ENCODE measurements at places on chromosomes 1 and 21.

- no peaks in the 10 kb centered on the region for H3K36me3 ChIP-seq
- peaks cover 10% of the 10 kb centered on the region for H3K27me3 ChIP-seq
- H3K4me3 ChIP-seq, result no peak overlapping the region
Measured at GRCh38 chr21:31161157-31161556, 122.9 kb upstream of the KRTAP19-8 start.

DNA sequence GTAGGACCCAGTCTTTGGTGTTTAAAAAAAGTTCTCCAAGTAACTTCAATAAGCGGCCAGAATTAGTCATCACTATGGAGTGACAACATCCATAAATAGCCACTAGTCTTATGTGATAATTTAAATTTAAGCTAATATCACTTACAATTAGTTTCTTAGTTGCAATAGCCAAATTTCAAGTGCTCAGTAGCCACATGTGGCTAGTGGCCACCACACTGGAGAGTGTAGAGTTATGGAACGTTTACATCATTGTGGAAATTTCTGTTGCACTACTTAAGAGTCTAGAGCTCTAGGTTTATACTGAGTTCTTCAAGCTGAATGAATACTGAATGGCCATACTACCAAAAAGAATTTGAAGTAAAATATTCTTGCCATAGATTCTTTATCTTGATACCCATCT lies 121.1 kb downstream of the RUNX1 start:
- H3K36me3 ChIP-seq, result no peaks in the 10 kb centered on the region
- H3K27me3 ChIP-seq, result peaks cover 4% of the 10 kb centered on the region
- H3K4me1 ChIP-seq, result peaks cover 37% of the 10 kb centered on the region
- no peak overlapping the region for H3K27ac ChIP-seq
- no peak overlapping the region for H3K4me3 ChIP-seq
- no peak for DNase-seq

GRCh38 chr1:39524171-39524570 lies 32.7 kb downstream of the BMP8A start:
- no peak overlapping the region for H3K27ac ChIP-seq
- H3K4me3 ChIP-seq, result no peak overlapping the region
- H3K36me3 ChIP-seq, result no peaks in the 10 kb centered on the region
- H3K4me1 ChIP-seq, result no peaks in the 10 kb centered on the region
- no peak for DNase-seq

DNA sequence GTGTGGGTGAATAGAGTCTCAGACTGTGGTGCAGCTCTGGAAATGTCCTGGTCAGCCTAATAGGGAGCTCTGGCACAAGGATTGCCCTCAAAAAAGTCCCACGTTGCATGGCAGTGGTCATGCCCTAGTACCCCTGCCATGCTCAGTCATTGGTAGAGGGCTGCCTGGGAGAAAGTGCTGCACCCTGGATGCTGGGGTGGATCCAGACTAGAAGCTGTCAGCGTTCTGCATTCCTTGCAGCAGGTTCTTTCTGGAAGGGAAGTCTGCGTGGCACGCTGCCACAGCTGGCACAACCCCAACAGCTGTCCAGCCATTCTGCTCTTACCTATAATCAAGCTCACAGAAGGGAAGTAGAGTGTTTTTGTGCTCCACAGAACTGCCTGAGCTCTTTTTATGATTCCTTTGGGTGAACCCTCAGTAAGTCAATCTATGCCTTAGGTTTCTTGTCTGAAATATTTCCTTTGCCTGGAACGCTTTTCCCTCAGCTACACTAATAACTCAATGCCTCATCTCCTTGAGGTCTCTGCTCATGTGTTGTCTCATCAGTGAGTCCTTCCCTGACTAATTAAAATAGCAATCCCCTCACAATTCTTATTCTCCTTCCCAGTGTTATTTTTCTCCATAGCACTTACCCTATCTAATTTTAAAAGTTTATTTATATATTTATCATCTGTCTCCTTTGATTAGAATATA lies 61.5 kb upstream of the JAK1 start:
- H3K4me1 ChIP-seq, result peaks cover 38% of the 10 kb centered on the region
- peak; percentile 47 for DNase-seq
- no peaks in the 10 kb centered on the region for H3K27me3 ChIP-seq
- H3K27ac ChIP-seq, result no peak overlapping the region
- H3K4me3 ChIP-seq, result no peak overlapping the region

DNA sequence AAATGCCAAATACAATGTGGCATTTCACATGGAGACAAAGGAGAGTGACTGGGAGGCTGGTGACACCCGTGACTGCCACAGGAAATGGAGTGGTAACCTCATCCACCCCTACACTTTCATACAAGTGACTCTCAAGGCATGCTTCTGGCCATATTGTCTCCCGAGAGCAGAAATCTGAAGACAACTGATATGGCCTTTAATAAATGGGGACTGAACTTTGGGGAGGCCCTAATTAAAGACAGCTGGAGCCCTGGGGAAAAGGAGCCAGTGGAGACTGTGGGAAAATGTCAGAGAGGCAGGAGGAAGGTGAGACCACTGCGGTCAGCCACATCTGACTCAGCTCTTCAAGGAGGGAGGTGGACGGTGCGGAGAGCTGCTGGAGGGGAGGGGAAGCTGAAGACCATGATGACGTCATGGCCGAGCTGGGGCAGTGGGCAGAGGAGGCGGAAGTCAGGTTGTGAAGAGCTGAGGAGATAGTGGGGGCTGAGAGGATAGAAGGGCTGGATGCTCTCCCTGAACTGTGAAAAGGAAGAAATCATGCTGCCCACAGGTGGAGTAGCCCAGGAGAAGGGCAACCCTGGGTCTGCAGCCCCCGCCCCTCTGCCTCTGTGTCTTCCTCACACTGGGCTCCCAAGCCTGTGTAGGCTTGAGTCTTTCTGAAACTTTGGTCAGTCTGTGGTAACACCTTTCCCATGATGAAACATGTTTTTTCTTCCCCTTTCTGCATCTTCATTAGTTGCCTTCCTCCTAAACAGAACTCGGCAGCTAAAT lies 14.0 kb upstream of the NCF2 start:
- H3K27me3 ChIP-seq, result no peaks in the 10 kb centered on the region
- no peak for DNase-seq
- no peak overlapping the region for H3K4me3 ChIP-seq

DNA sequence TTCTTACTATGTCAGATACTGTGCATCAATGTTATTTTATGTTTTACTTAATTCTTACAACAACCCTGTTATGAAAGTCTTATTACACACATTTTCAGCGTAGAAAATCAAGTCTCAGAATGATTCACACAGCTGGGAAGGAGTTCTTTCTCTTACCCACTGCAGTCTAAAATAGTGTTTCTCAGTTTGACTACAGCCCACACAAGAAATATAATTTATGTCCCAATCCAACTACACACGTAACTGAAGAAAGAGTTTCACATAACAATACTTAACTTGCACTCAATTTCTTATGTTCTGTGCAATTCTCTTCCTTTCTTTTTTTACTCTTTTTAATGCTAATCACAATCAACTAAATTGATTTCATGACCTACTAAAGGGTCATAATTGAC lies 252.8 kb upstream of the ADGRL2 start:
- no peaks in the 10 kb centered on the region for H3K36me3 ChIP-seq
- peaks cover 8% of the 10 kb centered on the region for H3K4me1 ChIP-seq
- no peak for DNase-seq
- no peak overlapping the region for H3K4me3 ChIP-seq
- H3K27ac ChIP-seq, result no peak overlapping the region
- H3K27me3 ChIP-seq, result no peaks in the 10 kb centered on the region

GRCh38 chr21:20283836-20284235 lies 714.4 kb upstream of the NCAM2 start:
- H3K4me1 ChIP-seq, result no peaks in the 10 kb centered on the region
- DNase-seq, result no peak
- H3K36me3 ChIP-seq, result no peaks in the 10 kb centered on the region
- H3K27ac ChIP-seq, result no peak overlapping the region
- no peaks in the 10 kb centered on the region for H3K27me3 ChIP-seq

DNA sequence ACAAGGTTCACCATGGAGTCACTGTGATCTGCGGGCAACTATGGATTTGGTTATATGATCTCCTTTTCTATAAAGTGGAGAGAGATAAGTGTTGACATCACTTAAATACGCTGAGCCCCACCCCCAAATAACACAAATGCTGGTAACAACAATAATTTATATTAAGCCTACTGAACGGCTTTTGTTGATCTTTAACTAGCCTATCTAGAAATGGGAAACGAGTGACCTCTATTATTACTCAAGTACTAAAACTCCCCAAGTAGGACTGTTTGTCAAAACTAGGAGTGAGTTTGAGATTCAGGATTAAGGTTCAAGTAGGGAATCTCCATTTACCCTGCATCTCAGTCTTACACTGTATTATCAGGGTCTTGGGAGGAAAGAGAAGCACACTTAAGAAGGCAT lies 52.2 kb downstream of the MAP3K7CL start:
- no peak overlapping the region for H3K4me3 ChIP-seq
- DNase-seq, result no peak
- no peaks in the 10 kb centered on the region for H3K36me3 ChIP-seq
- no peaks in the 10 kb centered on the region for H3K27me3 ChIP-seq
- peak overlapping the region; percentile 82 for H3K27ac ChIP-seq

DNA sequence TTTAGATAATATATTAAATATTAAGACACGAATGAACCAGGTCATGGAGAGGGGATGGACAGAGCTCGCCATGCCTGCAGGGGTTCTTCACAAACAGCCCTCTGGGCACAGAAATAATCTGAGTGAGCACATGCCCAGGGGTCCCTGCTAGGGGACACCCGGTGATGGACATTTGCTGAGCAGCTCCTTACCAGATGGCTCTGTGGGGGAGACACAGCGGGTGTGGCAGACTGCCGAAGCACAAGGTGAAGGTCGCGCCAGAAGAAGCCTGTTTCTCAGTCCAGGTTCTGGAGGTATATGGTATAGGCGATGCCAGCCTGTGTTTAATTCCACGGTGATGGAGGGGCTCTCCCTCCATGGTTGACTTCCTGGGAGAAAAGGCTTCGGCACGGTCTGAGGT lies 9.6 kb downstream of the TRABD2B start:
- H3K36me3 ChIP-seq, result no peaks in the 10 kb centered on the region
- H3K4me3 ChIP-seq, result no peak overlapping the region
- peaks cover 28% of the 10 kb centered on the region for H3K4me1 ChIP-seq
- H3K27ac ChIP-seq, result peak overlapping the region; percentile 72
- no peak for DNase-seq
- no peaks in the 10 kb centered on the region for H3K27me3 ChIP-seq

- no peaks in the 10 kb centered on the region for H3K36me3 ChIP-seq
- H3K27ac ChIP-seq, result peak overlapping the region; percentile 95
- peak overlapping the region; percentile 84 for H3K4me3 ChIP-seq
- H3K27me3 ChIP-seq, result no peaks in the 10 kb centered on the region
Measured at GRCh38 chr1:218349348-218350034, 4.4 kb downstream of the TGFB2 start.

DNA sequence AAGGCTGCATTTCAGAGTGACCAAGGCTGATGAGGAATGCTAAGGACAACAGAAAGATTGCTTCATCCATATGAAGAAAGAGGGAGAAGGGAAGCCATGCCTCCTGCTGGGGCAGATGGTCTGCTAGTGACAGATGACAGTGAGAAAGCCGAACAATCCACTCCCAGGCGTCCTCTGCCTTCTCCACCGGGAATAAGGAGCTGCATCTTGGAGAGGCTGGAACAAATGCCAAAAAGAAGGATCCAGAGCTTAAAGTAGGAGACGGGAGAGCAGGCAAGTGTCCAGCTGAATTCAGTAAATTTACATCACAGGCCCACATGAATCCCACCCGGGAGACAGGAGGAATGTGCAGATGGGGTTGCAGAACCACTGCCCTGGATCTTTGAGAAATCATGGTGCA lies 33.4 kb downstream of the DDX20 start:
- no peaks in the 10 kb centered on the region for H3K36me3 ChIP-seq
- peaks cover 16% of the 10 kb centered on the region for H3K4me1 ChIP-seq
- H3K4me3 ChIP-seq, result no peak overlapping the region
- no peaks in the 10 kb centered on the region for H3K27me3 ChIP-seq
- H3K27ac ChIP-seq, result no peak overlapping the region
- no peak for DNase-seq

DNA sequence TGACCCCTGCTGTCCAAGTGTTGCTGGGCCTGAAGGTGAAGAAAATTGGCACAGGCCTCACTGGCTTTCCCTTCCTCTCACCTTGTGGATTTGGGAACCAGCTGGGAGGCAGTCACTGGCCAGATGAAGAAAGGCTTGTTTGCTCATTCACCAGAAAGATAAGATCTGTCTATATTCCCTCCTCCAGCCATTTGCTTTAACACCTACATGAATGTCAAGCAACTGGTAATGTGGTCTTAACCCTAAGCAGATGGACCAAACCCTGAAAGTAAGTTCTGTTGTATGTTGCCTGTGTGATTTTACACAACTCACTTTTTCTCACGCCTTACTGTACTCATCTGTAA lies 10.3 kb upstream of the SRRM1 start:
- no peaks in the 10 kb centered on the region for H3K27me3 ChIP-seq
- DNase-seq, result no peak

DNA sequence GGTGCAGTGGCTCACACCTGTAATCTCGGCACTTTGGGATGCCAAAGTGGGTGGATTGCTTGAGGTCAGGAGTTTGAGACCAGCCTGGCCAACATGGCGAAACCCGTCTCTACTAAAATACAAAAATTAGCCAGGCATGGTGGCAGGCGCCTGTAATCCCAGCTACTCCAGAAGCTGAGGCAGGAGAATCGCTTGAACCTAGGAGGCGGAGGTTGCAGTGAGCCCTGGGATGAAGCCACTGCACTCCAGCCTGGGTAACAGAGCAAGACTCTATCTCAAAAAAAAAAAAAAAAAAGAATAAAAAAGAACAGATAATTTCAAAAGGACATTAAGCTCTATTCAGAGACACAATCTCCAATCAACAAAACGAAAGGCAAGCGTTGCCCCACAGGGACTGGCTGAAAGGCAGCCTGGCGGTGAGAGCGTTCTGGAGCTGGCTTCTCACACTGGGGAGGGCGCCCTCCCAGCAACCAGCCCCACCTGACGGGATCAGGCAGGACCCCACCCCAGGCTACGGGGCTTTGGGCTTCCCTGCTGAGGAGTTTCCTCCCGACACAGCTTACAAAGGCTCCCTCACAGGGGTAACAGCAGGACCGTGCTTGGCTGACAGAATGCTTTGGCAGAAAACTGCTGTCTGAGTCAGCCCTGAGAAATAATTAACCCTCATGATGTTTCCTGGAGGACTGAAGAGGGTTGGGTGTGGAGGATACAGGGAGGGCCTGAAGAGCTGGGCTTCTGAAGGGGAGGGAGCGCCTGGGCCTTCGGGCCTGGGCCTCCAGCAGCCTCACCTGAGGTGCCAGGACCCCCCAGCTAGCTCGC lies 31.1 kb upstream of the SRP9 start:
- H3K4me3 ChIP-seq, result peak overlapping the region; percentile 27
- DNase-seq, result peak; percentile 79
- no peaks in the 10 kb centered on the region for H3K27me3 ChIP-seq
- no peaks in the 10 kb centered on the region for H3K36me3 ChIP-seq
- H3K27ac ChIP-seq, result peak overlapping the region; percentile 91
- H3K4me1 ChIP-seq, result peaks cover 13% of the 10 kb centered on the region

DNA sequence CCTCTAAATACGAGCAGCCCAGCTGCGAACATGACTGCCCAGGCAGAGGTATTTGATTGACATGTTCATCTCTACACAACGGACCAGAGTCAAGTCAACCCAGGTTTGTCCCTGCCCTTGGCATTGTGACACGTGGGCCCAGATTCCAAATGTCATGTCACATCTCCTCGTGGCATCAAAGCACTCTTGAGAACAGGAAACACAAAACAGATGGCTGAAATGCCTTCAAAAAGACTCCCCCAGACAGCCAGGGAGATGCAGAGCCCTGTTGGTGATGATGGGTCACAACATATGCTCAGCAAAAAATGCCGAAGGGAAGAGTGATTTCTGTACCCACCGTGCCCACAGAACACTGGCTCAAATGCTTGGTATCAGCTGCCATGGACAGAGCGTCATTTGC lies 337.8 kb upstream of the DAB1 start:
- H3K4me1 ChIP-seq, result no peaks in the 10 kb centered on the region
- H3K36me3 ChIP-seq, result no peaks in the 10 kb centered on the region
- no peak overlapping the region for H3K27ac ChIP-seq
- no peak overlapping the region for H3K4me3 ChIP-seq
- H3K27me3 ChIP-seq, result no peaks in the 10 kb centered on the region
